ENCODE measurements at places on chromosomes 5 and 9.

DNA sequence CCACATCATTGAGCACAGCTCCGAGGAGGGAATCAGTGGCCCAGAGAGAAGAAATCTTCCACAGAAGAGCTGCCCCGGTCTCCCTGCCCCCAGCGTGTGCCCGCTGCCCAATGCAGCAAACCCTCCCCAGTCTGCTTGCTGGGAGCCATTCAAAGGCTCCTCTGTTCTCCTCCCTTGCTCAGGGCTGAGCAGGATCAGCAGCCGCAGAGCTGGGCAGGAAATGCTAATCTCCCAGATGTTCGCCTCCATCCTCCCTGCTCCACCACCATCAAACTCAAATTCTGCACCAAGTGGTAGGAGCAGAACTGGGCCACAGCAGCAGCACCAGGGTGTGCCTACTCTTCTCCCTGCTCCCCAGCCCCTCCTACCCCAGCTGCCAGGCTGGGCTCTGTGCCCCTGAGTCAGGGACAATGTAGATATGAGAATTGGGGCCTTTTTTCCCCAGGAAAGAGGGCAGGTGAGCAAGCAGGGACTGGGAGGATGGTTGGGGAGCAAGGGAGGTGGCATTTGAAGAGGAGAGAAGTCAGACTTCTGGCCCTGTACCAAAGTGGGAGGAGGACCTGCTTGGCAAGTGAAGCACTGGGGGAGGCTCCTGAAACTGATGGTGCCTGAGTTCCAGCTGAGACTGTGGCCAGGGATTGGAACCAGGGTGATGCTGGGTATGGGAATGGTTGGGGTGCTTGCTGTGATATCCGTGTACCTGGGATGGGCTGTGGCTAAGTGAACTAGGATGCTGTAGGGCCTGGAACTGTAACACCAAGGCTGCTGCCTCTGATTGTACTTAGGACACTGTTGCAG is 1.9 kb upstream of the PCDH1 start:
- DNase-seq: no peak

GRCh38 chr5:145775893-145776444 is 59.2 kb downstream of the PRELID2 start:
- DNase-seq: peak; percentile 36

- no peak for DNase-seq
These were observed 41.0 kb upstream of the PCSK1 start for GRCh38 chr5:96474073-96474472.

GRCh38 chr5:177040814-177041420 is 18.4 kb downstream of the ZNF346 start:
- no peak for DNase-seq

DNA sequence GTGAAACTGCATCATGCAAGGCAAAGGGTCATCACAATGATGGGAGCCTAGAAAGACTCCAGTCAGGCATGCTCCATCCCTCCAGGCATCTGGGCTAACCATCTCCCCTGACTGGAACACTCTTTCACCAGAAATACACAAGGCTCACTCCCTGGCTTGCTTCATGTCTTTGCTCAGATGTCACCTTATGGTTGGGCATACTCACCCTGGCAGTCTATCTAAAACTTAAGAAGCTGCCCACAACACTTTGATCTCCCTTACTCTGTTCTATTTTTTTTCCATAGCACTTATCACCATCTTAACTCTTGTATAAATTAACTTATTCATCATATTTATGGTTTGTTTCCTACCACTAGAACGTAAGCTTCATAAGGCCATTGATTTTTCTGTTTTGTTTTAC is 90.0 kb downstream of the SPEF2 start:
- DNase-seq: no peak

DNA sequence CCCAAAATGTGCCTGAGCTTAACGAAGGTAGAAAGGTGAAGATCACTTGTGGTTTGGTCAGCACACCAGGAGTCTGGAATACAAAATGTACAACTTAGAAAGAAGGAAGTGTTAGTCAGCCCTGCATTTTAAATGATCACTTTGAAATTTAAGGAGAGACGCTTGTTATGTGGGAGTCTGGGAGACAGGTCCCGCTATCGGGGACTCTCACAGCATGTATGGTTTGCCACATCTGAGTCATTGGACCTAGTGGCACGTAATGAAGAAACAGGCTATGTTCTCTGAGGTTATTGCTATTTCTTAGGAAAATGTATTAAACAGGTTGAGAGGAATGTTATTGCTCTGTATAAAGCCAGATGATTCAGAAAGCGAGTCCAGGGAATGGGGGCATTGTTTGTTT is 2362.5 kb upstream of the WWC1 start:
- no peak for DNase-seq

DNA sequence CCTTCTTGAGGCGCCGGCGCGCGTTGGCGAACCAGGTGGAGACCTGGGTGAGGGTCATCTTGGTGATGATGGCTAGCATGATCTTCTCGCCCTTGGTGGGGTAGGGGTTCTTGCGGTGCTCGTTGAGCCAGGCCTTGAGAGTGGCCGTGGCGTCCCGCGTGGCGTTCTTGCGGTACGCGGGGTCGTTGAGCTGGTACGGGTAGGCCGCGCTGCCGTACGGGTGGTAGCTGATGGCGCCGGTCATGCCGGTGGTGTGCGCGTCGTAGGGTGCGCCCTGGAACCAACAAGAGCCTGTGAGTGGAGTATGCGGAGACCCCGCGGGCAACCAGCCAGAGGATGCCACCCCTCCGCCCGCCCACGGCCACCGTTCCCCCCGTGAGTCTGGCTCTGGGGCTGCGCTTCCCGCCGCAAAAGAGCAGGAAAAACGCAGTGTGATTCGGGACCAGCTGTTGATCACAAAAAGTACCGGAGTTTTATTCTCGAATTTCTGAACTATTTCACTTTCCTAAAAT is 1.9 kb downstream of the IRX2 start:
- no peak for DNase-seq

DNA sequence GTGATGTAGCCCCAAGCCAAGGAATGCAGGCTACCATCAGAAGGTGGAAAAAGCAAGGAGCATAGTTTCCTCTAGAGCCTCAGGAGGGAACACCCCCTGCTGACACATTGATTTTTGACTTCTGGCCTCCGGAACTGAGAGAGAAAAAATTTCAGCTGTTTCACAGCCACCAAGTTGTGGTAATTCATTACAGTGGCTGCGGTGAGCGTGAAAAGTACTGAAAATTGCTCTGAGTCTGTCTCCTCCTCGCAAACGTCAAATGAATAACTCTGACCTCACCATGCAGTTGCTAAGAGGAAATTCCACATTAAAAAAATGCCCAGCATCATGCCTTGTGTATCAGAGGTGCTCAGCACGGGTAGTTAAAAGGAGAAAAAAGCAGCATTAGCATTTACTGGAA is 277.9 kb upstream of the MSX2 start:
- no peak for DNase-seq

DNA sequence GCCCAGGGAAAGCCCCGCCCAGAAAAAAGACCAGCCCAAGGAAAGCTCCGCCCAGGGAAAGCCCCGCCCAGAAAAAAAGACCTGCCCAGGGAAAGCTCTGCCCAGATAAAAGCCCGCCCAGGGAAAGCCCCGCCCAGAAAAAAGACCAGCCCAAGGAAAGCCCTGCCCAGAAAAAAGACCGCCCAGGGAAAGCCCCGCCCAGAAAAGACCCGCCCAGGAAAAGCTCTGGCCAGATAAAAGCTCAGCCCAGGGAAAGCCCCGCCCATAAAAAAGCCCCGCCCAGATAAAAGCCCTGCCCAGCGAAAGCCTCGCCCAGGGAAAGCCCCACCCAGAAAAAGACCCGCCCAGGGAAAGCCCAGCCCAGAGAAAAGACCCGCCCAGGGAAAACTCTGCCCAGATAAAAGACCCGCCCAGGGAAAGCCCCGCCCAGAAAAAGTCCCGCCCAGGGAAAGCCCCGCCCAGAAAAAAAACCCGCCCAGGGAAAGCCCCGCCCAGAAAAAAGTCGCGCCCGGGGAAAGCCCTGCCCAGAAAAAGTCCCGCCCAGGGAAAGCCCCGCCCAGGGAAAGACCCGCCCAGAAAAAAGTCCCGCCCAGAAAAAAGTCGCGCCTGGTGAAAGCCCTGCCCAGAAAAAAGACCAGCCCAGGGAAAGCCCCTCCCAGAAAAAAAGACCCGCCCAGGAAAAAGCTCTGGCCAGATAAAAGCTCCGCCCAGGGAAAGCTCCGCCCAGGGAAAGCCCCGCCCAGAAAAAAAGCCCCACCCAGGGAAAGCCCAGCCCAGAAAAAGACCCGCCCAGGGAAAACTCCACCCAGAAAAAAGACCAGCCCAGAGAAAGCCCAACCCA is 11.9 kb downstream of the GRIN1 start:
- DNase-seq: no peak

- no peak for DNase-seq
These were observed 10.4 kb upstream of the CXCL14 start for GRCh38 chr5:135589152-135589551.

DNA sequence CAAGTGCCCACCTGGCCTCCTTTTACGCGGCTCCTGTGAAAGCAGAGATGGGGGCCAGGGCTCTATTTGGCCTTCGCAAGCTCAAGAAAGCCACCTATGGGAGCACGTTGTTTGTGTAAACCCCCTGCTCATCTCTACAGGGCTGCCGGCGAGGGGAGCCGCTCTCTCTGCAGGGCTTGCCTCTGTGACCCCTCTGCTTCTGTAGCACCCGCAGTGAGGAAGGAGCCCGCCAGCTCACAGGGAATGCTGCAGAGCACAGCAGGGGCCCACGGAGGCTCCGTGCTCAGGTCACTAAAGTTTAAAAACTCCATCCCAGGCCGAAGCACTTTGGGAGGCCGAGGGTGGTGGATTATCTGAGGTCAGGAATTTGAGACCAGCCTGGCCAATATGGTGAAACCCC is 376.8 kb downstream of the IRX2 start:
- no peak for DNase-seq

DNA sequence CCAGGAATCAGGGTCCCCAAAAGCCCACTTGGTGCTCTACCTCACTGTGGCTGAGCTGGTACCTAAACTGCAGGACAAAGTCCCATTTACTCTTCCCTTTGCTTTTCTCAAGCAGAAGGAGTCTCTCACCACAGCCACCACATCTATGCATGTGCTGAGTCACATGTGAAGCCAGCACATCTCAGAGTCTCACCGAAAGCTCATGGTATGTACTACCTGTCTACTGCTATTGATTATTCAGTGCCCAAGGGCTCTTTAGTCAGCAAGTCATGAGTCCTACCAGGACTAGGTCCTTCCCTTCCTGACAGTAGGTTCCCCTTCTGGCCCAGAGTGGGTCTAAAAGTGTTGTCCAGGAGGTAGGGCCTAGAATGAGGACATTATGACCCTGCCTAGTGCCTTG is 130.7 kb upstream of the NTRK2 start:
- no peak for DNase-seq

DNA sequence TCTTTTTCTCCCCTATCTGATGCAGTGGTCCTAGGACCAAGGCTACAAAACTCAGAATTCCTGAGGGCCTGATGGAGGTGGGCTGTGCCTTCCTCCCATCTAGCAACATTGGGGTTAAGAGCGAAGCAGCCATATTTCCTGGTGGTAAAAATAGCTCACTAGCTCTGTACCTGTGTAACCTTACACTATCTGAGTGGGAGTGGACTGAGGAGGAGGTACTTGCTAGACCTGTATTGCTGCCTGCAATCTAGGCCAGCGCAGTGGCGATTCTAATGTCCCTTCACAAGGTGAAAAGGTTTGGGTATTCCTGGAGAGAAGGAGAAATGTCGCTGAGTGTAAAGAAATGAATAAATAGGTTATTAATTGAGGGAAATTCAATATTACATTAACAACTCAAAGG is 80.2 kb upstream of the LIFR start:
- DNase-seq: no peak

GRCh38 chr9:126158588-126159429 is 167.8 kb upstream of the MVB12B start:
- no peak for DNase-seq

DNA sequence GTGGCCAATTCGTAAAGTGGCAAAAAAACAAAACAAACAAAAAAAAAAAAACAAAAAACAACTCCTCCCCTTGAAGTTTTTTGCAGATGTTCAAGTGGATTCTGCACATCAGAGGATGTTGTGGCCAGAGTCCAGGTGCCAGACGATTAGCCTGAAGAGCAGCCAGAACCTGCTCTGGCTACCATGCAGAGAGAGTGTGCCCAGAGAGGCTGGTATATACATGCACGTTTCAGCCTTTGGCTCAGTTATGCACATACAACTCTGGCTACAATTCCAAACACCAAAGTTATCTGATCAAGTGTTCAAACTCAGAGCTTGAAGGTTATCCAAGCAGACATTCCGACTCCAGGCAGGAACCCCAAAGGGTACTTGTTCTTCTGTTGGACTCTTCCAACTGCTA is 34.7 kb downstream of the GGTA1 start:
- DNase-seq: no peak

- DNase-seq: no peak
These were observed 28.2 kb upstream of the HSPA9 start for GRCh38 chr5:138603249-138603920.

Measured in AG04450 (cell line).